Stimulated activated CD8-positive, alpha-beta memory T cell treated with anti-CD3 and anti-CD28 coated beads, Interleukin-4, amount 100 ng/mL, for 4 hours (primary cell): ENCODE measurements at places on chromosomes 4 and X.

- DNase-seq: no peak
Measured at GRCh38 chr4:8778291-8778690, 93.3 kb downstream of the HMX1 start.

DNA sequence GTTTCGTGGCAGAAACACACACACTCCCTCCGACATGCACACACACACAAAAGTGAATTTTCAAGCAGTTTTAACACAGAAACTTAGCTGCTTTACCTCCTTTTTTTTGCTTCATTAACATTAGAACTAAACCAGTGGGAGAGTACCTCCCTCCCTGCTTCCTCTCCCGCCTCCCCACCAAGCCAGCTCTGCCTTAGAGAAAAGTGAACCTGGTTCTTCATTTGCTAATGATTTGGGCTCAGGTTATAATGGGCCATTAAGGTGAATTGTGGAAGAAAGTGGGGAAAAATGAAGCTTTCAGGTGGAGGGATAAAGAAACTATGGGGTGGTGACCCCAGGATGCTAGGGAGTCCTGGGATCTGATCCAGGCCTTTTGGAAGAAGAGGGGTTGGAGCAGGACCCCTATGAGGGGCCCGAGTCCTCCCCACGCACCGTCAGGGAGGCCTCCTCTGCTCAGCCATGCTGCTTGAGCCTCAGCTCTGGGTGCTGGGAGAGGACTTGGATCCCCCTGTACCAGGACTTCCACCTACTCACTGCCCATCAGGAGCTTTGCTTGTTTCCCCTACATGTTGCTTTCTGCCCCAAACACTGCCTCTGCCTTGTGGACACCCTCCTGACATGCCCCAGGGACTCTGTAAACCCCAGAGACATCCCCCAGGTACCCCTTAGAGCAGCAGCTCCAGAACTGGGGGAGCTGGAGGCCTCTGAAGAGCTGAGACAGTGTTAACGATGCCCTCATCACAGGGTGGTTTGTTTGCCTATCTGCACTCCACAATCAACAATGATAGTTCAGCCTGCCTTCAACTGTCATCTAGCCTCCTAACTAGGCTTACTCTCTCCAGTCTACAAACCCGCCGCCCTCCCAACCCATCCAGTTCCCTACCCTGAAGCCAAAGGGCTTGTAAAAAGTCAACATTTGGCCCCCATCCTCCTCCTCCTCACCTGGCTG is 6.5 kb upstream of the JADE1 start:
- DNase-seq: no peak

DNA sequence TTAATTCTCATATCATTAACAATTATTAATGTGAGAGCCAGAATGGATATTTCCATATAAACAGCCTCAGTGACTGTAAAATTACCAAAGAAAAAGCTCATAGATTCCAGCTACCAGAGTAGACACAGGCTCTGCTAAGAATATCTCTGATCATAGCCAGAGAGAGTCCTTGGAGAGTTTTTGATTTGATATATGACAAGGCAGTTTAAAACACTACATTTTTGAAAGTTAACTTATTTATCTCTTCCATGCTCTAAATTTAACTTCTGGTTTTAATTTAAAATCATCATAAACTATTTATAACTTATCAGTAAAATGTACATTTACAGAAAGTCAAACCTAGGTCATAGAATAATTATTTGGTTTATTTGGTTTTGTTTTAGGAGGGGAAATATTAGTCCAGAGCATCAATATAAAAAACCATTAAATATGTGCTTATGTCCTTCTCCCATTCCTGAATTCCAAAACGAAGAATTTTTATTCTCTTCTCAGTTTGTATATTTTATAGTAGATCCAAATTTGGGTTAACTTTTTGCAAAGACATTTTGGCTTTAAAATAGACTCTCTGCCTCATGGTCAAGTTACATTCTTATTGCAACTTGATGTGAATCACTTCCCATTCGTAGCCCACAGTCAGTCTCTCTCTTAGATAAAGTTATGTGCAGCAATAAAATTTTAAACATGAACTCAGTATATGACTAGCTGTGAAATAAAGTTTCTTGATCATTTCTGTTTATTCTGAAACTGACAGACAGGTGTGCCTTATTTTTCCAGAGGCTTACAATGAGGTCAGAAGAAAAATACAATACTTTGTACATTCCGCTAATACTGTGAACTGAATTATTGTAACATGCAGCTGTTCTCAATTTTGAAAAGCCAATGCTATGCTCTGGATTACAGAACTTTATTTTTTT is 267.1 kb downstream of the PAPSS1 start:
- DNase-seq: no peak

DNA sequence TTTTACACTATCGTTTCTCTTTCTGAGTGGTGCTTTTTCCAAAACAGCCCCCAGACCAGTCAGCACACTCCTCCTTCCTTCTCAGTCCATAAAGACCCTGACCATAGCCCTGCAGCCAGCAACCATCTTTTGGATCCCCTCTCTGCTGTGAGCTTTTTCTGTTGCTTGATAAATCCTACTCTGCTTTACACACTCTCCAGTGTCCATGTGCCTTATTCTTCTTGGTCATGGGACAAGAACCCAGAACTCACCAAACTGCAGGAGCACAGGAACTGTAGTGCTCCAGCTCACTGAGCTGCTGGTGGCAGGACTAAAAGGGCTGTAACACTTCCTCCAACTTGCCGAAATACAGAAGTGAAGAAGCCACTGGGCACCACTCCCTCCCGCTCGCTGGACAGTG is 32.5 kb downstream of the COX18 start:
- DNase-seq: no peak

DNA sequence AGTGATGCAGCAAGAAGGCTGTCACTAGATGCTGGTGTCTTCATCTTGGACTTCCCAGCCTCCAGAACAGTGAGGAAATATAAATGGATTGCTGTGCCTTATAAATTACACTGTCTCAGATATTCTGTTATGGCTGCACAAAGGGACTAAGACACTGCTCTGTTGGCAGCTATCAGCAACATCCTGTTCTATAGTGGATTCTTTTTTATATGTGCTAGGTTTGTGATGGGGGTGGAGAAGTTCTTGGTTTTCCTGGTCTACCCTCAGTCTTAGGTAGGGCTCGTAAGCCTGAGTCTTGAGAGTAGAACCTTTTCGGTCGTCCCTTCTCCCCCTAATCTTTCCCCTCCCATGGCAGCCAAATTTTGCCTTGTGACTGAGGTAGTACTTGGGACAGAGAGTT is 17.3 kb downstream of the STIM2 start:
- no peak for DNase-seq

DNA sequence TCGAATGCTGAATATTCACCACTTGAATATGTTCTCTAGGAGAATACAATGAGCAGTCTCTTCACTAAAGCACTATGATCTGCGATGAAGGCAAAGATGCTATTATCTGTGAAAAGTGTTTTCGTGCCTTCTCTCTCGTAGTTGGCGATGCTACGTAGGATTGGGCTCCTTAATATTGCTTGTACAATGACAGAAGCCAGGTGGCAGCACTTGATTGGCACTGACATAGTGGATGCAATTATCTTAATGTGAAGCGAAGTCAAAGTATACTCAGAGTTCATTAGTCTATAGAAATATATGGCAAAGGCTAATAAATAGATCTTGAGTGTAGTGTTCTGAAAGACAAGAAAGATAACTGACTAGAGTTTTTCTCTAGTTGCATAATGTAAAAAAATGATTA is 1135.7 kb upstream of the AGA start:
- no peak for DNase-seq

DNA sequence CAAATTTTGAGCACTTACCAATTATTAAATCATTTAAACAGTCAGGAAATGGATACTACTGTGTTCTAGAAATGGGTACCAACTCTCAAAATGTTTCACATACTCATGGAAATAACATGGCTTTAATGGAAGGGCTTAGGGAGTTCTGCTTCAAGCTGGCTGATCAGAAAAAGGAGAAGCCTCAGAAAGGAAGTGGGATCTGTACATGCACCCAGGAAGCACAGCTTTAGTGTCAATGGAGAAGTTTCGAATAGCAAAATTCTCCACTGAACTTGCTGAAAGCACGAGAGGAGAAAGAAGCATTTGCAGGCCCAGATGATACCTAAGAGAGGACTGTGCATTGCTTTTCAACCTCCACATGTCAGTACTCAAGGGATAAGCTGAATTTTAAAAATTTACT is 11.1 kb upstream of the HS3ST1 start:
- no peak for DNase-seq

DNA sequence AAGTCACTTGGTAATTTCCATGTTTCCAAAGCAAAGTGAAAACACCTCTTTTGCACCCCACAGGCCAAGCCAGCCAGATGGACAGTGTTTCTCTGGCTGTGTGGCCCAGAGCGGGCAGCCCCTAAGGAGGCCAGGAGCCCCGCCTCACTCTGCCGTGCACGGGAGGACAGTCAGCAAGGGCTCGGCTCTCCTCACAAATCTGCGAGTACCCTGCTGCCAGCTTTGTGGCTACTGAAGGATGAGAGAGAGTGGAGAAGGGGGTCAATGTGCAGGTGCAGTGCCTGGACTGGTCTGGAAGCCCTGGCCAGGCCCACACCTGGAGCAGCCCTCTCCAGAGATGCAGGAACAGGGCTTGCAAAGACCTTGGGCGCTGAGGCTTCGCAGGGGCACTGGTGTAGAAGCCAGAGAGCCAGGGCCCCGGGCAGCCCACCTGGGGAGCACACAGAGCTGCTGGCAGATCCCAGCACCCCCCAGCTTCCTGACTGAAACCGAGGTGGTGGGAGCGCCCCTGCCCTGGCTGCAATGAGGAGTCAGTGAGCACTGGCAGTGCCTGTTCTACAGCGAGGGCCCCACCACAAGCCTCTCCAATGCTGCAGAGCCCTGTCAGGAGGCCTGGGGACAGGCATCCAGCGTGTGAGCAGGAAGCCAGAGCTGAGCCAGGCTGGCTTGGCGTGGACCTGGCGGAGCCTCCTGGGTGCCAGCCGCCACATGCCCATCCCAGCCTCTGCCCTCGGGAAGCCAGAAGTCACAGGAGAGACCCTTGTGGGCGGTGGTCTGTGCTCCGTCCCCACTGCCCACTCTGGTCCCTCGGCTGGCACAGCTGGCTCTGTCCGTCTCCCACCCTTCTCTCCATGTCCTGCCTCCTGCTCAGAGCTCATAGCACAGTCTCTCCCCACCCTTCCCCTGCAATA is 3.9 kb downstream of the SPON2 start:
- no peak for DNase-seq

DNA sequence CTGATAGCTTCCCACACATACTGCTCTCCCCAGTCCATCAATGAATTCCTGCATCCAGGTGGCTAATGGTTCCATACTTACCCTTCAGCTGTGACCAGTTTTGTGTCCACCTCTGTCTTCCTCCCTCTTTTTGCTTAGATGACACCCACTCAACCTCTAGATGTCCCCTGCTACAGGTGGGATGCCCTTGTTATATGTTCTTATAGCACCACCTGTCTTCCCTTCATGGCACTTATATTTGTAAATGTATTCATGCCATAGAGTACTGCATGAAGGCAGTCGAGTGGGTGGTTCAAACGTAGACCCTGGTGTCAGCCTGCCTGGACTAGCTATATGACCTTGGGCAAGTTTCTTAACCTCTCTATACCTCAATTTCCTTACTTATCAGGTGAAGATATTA is 6.5 kb upstream of the USP46 start:
- no peak for DNase-seq

DNA sequence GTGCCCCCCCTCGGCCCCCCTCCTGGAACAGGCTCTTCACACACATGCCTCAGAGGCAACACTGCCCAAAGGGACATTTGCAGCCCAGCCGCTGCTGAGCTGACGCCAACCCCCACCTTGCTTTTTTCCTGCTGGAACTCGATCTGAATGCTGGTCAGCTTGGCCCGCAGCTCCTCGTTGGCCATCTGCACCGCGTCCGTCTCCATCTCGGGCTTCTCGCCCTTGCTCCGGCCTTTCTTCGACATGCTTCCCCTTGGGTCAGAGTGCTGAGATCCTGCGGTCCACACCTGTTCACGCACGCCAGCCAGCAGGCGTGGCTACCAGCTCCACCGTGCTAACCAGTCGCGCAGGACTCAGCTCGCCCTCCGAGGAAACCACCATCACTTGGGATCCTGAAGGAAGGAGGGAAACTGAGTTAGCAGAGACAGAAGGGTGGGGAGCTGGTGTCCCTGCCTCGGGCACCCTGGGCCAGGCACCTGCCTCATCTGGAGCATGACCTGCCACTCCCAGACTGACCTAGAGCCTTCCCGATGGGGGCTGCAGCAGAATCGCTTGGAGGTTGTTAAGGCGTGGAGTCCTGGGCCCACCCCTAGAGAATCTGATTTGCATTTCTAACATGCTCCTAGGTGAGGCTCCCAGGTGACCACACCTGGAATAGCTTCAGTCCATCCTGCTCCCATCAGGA is 87.6 kb downstream of the JAKMIP1 start:
- no peak for DNase-seq

DNA sequence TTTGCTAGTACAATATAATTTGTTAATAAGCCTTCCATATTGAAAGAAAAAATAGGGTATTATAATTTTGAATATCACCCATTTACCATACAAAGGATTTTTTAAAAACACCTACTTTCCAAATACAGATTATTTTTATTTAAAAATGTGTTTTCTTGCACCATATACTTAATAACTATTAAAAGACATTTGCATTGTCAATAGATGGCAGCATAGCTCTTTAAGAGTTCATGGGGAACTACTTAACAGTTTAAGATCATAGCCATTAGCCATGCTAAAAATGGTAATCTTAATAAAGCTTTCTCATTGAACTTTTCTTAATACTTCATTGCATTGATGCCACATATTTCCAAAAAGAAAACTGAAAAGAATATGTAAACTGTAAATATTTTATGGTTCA is 1995.9 kb downstream of the C4orf33 start:
- DNase-seq: no peak

GRCh38 chrX:137549073-137549472 is 16.9 kb upstream of the ZIC3 start:
- no peak for DNase-seq

- DNase-seq: no peak
Measured at GRCh38 chr4:52407545-52407944, 251.6 kb downstream of the USP46 start.

DNA sequence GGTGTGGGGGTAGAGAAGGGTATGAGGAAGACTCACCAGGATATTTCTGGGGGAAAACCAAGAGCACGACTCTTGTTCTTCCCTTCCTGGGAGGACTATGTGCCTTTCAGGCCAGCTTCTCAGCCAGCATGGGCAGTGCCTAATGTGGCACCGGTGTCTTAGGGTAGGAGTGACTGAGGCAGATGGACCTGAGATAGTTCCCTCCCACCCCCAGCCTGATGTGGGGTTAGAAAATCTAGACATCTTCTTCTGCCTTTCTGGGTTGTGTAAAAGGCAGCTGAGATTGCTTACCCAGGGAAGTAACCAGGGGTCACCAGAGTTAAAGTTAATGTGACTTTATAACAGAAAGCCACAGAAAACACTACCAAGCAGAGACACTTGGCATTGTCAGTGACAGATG is 127.3 kb downstream of the TMA16 start:
- DNase-seq: no peak

DNA sequence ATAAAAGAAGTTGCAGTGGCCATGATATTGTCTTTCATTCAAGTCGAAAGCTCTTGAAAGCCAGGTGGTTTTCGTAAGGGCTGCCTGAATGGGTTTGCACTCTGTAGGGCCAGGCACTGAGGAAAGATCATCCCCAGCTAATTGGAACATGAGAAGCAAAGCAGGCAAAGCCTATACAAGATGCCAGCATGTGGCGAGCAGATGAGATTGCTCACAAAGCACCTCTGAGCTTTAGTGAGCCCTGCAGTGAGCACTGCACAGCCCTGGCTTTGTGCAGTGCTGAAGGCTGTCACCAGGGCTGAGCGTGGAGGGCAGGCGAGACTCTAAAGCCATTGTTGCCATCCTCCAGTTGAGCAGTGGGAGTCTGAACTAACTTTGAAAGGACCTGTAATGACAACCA is 53.8 kb downstream of the HADH start:
- DNase-seq: no peak
